Activated CD4-positive, CD25-positive, alpha-beta regulatory T cell treated with anti-CD3 and anti-CD28 coated beads, Interleukin-2, amount 50 U/mL, for 24 hours (primary cell): ENCODE measurements at places on chromosomes 7 and 10.

DNA sequence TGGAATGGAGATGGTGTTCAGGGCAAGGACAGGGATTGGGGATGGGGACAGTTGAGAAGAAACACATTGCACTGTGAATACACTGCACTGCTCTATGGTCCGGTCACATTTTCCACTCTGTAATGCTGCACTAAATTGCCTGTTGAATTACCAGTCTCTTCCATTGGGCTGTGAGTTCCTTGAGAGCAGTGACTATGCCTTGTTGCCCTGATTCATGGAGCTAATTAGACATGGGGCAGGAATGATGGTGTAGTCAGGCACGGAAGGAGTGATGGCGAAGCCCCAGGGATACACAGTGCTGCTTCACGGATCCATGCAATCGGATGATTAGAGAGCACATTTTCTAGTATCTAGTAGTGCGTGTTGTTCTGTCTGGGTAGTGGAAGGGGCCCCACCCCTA is 25.4 kb upstream of the GPAM start:
- ATAC-seq, result no peak

- ATAC-seq, result no peak
Measured at GRCh38 chr7:55130395-55131141, 111.8 kb downstream of the EGFR start.

DNA sequence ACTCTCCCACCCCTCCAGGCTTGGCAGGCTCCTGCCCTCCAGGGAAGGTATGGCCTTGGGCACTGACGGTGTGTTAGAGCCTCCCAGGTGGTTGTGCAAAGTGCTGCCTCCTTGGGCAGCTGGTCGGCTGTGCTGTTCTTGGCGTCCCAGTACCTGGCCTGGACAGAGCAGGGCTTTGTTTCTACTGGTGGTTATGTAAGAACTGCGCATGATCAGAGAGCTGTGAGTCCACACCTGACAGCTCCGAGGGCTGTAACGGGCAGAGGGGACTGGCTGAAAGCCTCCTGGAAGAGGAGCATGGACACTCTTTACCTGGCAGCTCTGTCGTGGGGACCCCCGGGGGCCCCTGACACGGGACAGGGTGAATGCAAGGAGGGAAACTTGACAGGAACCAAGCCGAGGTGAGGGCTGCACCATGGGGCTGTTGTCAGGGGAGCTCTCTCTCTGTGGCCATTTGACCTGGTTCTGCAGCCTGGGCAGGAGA is 3.1 kb upstream of the SFRP5 start:
- no peak for ATAC-seq

DNA sequence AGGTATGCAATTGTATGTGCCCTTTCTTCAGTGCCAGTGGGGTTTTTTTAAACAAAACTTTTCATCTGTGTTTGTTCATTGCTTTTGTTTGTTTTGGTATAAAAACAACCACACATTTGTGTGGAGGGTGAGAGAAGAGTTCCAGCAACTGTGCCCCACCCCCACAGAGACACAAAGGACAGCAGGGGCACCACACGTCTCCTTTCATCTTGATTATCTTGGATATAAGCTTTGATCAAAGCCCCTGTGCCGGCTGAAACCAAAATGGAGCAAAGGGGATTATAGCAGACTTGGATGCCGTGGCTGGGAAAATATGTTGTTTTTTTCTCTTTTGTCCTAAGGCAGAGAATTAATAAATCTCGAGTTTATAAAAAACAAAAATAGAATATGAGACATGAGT is 111.8 kb upstream of the RSU1 start:
- no peak for ATAC-seq

DNA sequence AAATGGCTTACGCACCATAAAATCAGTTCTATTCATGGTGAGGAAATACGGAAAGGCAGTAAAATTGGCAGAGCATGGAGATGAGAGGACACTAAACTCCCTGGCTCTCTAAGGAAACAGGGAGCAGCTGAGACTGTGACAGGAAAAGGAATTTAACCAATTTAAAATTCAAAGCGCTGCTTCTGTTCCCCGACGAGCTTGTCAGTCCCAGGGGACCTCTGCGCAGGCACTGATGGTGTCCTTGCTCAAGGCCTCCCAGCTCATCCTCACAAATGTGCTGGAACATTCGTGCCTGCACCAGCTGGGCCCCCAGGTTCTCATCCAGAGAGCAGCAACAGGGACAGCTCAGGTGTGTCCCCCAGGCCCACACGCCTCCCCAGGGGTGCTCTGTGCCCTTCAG is 101.4 kb downstream of the MAD1L1 start:
- no peak for ATAC-seq

DNA sequence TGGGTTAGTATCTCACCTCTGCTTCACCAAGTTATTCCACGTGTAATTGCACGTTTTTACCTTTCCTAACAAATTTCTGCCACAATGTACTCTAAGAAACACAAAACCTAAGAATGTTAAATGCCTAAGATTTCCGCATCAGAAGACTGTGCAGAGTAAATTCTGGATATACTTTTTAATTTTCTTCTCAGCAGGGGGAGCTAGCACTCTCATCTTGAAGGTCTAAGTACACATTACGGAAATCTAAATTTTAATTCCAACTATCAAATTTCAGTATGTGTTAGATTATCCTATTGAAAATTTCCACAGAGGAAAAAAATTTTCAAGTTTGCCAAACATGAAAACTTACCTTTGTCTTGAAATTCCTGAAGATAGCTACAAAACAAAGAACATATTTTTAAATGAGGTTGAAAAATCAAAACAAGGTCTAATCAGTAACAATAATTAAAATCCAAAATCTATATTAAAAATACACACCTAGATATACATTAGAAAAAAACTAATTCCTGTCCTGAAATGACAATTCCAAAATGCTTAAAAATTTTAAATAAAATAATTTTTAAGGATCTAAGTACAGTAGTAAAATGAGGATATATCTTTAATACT is 10.5 kb downstream of the SKAP2 start:
- ATAC-seq, result no peak

- no peak for ATAC-seq
Measured at GRCh38 chr7:90857603-90858002, 261.5 kb downstream of the CDK14 start.

GRCh38 chr7:102321351-102322201 is 34.7 kb downstream of the SPDYE6 start:
- no peak for ATAC-seq

DNA sequence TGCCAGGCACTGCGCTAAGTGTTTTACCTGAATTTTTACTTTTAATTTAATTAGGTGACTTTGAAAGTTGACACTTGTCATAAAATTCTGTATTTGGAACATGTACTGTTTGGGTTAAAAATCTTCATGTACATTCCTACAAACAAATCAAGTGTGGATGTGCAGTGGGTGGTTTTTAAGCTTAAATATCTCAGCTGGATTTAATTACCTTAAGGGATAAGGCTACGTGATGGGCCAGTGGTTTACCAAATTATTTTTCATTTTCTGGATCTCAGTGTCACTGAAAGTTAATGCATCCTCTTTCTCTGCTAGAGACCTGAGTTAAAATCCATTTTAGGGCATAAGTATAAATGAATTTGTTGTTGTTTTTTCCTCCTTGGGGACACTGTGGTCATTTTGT is 51.1 kb downstream of the EXOC4 start:
- no peak for ATAC-seq

- no peak for ATAC-seq
Measured at GRCh38 chr7:147411096-147411495, 1179.5 kb upstream of the C7orf33 start.

DNA sequence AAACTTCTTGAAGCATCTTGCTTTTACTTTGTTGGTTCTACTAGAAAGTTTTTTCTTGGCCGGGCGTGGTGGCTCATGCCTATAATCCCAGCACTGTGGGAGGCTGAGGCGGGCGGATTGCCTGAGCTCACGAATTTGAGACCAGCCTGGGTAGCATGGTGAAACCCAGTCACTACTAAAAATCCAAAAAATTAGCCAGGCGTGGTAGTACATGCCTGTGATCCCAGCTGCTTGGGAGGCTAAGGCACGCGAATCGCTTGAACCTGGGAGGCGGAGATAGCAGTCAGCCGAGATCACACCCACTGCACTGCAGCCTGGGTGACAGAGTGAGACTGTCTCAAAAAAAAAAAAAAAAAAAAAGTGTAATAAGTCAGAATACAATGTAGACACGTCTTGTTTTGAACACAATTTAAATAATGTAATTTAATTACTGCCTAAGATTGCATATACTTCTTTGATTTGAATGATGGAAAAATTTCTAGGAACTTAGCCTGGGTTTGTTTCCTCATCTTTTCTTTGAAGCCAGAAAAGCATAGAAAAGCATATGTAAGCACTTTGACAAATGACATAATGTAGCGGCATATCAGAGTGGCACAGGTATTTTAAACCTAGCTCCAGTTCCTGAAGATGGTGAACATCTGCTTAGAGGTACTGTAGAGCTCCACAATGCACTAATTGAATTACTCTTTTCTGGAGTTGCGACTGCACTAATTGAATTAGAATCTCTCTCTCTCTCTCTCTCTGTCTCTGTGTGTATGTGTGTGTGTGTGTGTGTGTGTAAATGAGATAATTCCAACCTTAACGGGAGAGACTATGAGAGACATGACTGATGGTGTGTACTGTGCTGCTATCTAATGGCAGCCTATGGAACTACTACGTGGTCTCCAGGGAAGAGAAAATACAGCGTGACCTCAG is 87.8 kb downstream of the BTRC start:
- ATAC-seq, result peak; percentile 58

GRCh38 chr7:727104-727805 is at the start of gene PRKAR1B:
TSS of gene PRKAR1B (minus strand) at chr7:727281. CDS start at chr7:711505, 15,776 bp downstream.
- peak; percentile 63 for ATAC-seq

GRCh38 chr7:17502213-17503060 is 204.0 kb downstream of the AHR start:
- ATAC-seq, result no peak

DNA sequence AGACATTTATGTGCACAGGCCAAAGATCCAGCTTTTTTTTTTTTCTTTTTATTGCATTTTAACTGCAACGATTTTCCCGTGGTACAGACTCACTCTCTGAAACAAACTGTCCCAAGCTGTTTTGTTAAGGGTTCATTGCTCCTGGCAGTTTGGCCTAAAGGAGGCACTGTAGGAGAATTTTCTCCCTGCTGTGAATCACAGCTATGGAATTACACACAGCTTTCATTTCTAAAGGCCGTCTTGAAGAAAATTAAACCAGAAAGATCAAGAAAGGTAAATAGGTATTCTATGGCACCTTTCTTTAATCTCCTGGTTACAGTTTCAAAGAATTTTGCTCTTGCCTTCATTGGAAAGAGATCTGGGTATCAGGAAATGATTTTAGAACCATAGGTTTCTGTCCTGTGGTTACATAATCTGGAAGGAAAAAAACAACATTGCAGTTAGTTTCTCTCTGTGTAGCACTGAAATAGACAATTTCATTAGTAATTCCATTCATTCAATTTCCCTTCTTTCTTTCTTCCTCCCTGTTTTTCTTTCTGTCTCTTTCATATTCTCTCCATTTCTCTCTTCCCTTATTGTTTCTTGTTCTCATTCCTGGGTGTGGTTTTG is 51.2 kb downstream of the PDK4 start:
- no peak for ATAC-seq

- no peak for ATAC-seq
Measured at GRCh38 chr7:35785250-35785649, 15.6 kb upstream of the SEPTIN7 start.

DNA sequence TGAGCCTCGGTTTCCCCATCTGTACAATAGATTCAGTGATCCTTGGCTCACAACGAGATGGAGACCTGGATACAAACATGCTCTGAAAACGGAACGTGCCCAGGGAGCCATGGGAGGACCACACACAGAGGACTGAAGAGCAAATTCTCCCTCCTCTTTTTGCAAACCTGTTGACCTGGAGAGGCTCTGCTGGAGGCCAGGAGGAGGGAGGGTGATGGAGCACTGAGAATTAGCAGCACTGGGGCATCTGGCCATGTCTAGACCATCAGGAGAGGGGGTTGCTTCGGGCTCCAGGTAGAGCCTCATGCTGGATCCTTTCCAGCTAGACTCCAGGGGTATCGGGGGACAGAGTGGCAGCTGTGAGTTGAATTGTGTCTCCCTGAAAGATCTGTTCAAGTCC is 97.4 kb upstream of the GPR26 start:
- no peak for ATAC-seq

DNA sequence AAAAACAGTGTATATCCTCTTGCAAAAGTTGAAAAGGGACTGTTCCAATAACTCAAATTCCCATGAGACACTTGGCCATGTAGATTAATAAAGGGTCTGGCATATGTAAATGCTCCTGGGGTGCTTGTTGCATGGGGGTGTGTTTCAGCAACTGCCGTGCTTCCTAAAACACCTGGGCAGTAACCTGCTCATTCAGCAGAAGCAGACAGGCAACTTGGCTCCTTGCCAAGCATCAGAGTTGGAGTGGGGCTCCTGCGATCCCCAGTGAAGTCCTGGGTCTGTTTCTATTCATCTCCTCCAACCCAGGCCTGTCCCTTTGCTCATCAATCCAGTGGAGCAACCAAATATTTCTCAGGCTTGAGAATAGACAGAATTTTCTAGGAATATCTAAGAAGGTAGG is 42.2 kb upstream of the ADAM12 start:
- ATAC-seq, result no peak

DNA sequence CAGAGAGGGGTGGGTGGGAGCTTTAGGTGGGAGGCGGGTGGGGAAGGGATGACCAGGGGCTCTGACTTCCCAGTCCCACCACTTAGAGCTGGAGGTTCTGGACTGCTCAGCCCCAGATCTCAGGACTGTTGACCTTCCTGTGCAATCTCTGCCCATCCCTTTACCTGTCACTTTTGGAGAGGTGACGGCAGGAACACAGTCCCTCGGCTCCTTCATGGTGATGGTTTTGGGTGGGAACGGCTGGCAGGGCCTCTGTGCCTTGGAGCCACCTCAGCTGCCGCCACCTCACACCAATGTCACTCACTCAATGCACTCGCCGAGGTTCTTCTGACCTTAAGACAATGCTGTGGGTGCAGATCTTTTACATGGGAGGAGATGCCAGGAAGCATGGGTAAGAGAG is 49.0 kb downstream of the TMEM270 start:
- ATAC-seq, result no peak

DNA sequence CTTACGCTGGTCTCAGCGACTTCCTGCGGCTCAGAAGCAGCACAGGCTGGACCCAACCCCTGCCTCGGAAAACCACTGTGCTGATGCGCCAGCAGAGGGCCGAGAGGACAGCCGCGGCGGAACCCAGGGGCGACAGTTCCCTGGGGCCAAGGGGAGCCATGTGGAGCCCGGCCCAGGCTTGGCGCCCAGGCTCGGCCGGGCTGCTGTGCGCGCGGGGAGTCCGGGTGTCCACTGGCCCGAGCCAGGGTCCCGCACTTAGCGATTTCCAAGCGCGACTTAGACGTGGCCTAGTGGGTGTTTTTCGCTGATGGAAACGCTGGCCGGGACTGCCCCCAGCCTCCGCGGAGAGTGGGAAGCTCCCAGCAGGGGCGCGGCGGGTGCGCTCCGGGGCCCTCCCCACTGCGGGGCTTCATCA is 18.6 kb upstream of the ZNF32 start:
- ATAC-seq, result peak; percentile 21

- ATAC-seq, result no peak
Measured at GRCh38 chr7:30173058-30173897, 38.5 kb downstream of the MTURN start.

DNA sequence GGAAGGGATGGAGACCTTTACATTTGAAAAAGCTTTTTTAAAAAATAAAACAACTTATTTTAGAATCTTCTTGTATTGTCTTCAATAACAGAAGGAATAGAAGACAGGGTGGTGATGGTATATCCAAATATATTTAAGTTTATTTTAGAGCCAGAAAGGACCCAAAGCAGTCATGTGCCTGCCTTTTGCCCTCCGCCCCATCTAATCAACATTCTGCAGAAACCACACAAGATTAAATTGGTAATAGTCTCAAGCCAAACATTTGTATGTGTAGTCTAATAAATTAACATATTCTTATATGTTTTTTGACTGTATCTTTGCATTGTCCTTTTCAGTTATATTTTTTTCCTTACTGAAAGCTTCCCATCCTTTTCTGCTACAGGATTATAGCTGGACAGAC is 16.5 kb upstream of the NUP42 start:
- ATAC-seq, result no peak
